ENCODE measurements at places on chromosomes 7 and 10.

- no peak for DNase-seq
These were observed 63.2 kb upstream of the ELN start for GRCh38 chr7:73964786-73965185.

DNA sequence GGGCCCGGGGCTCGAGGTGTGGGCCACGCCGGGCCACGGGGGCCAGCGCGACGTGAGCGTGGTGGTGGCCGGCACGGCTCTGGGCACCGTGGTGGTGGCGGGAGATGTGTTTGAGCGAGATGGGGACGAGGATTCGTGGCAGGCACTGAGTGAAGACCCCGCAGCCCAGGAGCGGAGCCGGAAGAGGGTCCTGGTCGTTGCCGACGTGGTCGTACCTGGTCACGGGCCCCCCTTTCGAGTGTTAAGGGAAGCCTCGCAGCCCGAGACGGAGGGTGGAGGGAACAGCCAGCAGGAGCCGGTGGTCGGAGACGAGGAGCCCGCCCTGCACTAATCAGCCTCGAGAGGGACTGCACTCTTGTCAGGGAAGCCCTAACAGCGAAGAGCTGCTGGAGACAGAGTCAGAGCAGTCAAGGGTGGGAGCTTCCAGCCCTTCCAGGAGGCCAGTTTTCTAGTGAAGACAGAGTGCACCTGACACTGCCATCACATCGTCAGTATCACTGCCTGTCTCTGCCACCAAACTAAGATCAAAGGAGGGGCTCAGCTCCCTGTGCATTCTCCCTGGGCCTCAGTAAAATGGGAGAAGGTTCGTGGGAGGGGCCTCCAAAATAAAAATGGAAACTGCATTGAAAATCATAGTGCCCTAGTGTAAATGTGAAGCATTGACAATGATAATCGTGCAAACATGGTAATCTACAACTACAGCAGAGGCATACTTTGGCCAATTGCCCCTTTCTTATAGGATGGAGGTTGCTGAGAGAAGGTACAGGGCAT lies 1.3 kb downstream of the MBLAC1 start:
- DNase-seq: no peak

GRCh38 chr10:42722575-42722974 lies 60.0 kb upstream of the BMS1 start:
- no peak for DNase-seq

GRCh38 chr10:30822693-30823465 lies 193.3 kb upstream of the LYZL2 start:
- no peak for DNase-seq

GRCh38 chr7:150668472-150668911 lies 17.0 kb upstream of the GIMAP2 start:
- DNase-seq: peak; percentile 54

- DNase-seq: no peak
These were observed 5.1 kb downstream of the RRP12 start for GRCh38 chr10:97396056-97396455.

DNA sequence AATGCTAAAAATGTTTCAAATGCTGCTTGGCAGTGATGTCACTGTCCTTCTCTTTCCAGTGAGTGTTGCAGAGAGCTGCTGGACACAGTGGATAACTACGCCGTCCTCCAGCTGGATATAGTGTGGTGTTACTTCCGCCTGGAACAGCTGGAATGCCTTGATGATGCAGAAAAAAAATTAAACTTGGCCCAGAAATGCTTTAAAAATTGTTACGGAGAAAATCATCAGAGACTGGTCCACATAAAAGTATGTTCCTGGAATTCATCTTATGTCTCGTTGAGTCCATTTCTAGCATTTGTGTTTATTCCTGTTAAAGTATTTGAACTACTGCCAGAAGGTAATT lies 25.2 kb downstream of the NUB1 start:
- DNase-seq: no peak

DNA sequence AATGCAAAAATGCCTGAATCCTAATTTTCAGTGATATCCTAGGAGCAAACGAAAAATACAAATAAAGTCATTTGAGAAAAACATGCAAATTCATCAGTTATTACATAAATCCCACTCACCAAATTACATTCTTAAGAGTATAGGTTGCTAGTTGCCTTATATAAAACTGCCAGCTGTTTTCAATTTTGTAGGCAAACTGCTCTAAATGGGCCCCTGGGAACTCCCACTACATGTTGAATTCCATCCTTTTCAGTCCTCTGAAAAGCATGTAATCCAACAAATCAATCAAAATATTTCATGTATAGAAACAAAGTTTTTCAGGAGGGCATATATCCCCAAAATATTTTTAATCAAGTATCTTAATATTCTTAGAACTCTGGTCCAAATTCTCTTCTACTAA lies 2.1 kb upstream of the JMJD1C start:
- DNase-seq: no peak

Measured in naive thymus-derived CD8-positive, alpha-beta T cell (primary cell).